CD4-positive, alpha-beta T cell treated with Interleukin-4 for 4 hours (primary cell): ENCODE measurements at places on chromosomes 4 and X.

DNA sequence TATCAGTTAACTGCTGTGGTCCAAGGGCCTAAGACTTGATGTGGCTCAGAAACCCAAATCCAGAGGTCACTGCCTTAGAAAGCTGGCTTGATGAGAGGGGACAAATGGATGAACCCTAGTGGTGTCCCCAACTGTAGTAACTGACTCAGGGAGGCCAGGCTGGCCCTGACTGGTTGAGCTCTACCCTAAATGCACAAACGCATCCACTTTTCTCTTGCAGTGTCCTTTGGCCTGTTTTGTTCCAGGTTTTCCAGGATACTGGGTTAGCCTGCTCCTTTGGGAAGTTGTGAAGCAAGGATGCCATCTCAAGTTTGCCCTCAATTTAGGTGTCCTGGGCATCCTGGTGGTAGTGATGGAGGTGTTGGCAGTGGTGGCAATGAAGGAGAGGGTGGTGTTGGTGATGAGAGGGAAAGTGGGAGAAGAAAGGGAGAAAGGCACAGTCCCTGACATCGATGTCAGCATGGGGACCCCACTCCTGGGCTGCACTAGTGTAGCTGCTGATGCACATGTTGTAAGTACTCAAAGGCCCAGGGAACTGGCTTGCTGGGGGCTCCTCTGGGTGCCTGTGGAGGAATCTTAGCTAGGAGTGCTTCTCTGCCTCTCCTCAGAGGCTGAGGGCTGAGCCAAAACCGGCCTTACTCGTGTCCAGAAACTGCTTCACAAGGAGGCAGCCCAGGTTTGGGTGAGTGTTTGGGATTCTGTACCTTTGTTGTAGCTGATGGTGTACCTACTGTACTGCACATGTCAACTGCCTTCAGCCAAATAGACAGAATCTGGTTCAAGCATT lies 2.9 kb upstream of the HAND2 start:
- DNase-seq, result no peak

DNA sequence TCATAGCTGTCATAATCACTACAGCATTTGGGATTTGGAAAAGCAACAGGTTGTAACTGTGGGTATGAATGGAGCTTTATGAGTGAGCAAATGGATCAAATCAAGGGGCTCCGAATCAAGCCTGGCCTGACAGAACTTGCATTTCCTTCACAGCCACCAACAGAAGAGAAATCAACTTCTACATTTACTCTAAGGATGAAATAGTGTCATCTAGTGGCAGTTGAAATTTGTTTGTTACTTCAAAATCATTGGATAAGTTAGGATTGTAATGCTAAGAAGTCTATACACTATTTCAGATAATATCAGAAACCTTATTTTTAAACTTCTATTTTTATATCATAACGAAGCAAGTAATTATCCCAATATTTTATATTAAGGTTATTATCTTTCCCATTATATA lies 10.7 kb upstream of the WDR17 start:
- no peak for DNase-seq

DNA sequence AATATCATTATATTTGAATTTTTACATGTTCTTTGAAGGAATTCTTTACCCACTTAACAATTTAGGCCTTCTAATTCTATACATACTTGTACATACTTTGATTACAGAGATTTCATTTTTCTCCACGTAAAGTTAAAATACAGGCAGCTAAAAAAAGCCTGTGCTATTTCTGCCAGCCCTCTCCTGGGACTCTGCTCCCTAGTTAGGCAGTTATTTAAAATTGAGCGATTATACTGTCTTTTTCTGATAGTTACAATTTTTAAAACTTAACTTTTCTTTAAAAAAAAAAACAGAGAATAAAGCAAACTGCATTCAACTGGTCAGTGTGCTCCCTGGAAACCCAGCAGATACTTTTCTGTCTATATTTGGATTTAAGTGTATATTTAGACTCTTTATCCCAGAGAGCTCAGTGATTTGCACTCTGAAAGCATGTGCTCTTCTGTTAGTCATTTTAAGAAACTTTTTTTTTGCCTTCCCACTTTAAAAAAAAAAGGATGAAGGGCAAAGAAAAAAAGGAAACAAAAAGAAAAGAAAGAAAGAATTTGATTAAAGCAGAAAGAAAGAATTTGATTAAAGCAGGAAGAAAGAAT lies 18.1 kb upstream of the FAM241A start:
- no peak for DNase-seq

DNA sequence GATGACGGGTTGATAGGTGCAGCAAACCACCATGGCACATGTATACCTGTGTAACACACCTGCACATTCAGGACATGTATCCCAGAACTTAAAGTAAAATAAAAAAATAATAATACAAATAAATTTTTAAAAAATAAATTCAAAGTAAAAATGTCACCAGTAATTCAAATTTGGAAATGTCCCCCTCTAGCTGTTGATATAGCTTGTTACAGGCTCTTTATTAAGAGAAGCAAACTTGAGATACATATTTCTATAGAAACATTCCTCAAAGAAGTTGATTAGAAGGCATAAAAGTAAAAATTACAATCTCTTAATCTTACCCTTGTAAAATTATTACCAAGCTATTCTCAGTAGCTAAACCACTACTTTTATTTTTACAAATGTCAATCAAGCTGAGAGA lies 1397.0 kb downstream of the FAM133A start:
- DNase-seq, result no peak

DNA sequence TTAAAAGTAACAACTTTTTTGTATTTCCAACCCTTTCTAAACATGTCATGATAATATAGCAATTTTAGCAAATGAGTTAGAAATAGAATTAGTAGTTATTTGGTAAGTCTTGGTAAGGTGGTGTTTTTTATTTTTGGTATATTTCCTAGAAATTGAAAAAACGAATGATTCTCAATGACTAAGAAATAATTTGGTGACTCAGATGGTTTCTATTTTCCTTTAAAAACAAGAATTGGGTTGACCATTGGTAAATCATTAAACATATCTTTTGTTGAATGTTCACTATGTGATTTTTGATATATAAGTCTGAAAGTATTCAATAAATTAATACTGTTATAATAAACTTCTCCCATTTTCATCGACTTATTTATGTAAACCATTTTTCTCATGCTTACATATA lies 206.2 kb upstream of the BANK1 start:
- no peak for DNase-seq

DNA sequence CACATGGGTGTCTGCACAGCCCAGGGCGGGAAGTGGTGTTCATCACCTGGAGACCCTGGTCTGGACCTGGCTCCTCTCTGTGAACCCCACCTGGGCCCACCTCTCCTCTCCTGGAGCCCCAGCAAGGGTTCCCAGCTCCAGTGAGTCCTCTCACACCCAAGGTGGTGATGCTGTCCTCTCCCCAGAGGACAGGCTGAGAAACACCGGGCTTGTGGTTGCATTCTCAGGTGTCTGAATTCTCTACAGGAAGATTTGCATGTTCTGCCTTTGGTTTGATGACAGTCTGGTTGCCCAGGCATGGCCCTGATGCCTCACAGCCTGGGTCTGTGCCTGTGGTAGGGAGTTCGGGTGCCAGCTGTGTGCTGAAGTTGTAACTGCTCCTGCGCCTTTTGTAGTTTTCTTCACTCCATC lies 3.8 kb downstream of the MAEA start:
- DNase-seq, result no peak

DNA sequence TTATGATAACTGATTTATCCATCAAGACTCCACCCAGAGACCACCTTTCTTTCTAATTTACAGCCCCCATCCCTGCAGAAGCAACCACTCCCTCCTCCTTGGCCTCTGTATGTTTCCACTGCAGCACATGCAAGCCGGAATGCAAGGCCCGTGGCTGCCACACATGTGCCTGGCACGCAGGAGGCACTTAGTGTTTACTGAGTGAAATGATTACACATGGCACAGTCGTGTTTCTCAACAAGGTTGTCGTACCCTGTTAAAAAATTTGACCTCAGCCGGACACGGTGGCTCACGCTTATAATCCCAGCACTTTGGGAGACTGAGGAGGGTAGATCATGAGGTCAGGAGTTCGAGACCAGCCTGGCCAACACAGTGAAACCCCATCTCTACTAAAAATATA lies 104.3 kb downstream of the APBB2 start:
- no peak for DNase-seq

- DNase-seq, result peak; percentile 9
Observed at GRCh38 chr4:1008840-1009541, 2.4 kb upstream of the FGFRL1 start.
